ENCODE measurements at places on chromosomes 3 and 15.

- DNase-seq, result peak; percentile 52
Observed at GRCh38 chr3:101779047-101779821, at the start of gene NXPE3. NXPE3 (plus strand) TSS chr3:101779211; CDS start chr3:101785597, 6,386 bp downstream.

- no peak for DNase-seq
Observed at GRCh38 chr3:113828600-113828999, 10.0 kb upstream of the GRAMD1C start.

DNA sequence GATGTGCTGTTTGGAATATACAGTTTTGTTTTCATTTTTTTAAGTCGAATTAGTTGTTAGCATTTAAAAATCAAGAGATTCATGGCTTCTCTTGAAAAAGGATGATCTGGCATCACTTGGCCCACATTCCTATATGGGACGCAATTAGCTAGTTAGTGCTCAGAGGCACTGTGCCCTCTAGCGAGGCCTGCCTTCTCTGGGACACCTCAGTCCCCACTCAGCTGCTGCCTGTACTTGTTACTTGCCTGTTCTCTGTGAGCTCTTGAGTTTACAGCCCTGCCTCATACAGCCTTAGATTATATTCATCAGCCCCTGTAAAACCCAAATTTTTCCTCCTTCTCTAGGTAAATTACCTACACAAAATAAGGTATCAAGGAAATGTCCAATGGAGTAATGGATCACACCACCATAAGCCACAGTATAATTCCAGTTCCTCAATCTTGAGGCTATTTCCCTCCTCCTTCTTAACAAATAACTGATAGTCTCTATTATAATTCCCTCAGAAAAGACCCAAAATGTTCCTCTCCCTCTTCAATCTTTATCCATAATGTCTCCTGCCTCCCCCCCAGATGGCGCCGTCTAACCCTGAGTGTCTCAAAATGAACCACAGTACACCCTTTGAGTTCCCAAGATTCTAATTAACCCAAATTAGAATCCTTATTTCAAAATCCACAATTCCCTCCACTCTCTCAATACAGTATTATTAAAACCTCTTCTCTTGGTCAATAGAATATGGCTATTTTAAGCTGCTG, 2.7 kb downstream of the ZMAT3 start:
- DNase-seq, result no peak

GRCh38 chr3:58051196-58051595, 43.0 kb downstream of the FLNB start:
- no peak for DNase-seq

GRCh38 chr3:128855569-128855968, 23.9 kb upstream of the ACAD9 start:
- no peak for DNase-seq

DNA sequence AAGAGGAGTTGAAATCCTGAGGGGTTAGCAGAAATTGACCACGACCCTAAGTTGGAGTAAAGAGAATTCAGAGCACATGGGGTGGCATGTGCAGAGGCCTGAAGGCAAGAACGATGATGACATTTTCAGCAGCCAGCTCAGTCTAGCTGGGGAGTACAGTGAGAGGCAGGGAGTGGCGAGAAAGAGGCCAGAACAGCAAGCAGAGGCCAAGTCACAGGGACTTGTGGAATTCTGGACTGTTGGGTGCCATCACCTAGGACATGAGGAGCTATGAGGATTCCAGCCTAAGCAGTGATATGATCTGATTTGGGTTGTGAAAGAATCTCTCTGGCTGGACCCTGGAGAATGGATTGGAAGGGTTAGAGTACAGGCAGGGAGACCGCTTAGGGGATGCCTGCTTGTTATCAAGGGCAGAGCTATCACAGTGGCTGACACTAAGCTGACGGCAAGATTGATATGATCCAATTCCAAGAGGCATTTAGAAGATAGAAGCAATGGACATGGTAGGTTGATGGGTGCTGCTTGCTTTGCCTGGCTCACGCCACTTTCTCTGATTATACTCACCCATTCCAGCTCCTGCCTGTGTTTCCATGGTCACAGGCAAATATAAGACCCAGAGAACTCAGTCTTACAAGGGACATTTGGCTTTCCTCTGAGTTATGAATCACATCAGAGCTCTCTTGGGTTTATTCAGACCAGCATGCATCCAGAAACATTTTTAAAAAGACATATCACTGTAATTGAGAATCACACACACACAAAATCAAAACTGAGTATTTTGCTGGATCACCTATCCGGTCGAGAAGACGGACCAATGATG, 66.4 kb downstream of the LRTM1 start:
- no peak for DNase-seq

- DNase-seq, result no peak
Observed at GRCh38 chr3:172113710-172114109, 74.3 kb downstream of the FNDC3B start.

- no peak for DNase-seq
Observed at GRCh38 chr15:67784856-67785430, 40.4 kb upstream of the SKOR1 start.

DNA sequence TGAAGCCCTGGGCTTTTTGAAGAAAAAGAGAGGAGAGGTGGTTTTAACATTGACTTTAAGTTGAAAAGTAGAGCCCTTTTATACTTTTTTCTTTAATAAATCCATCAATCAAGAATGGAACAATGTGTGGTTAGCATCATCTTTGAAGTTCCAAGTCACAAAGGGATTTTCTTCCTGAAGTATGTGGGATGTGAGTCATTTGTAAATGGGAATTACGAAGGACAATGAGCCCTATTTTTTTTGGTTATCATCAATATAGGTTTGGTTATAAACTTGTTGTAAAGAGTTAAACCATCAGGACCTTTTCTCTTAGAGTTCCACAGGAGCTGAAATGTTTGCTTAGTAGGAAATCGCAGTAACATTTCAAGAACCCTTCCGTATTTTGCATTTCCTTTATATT, 38.3 kb downstream of the PIK3CA start:
- no peak for DNase-seq

DNA sequence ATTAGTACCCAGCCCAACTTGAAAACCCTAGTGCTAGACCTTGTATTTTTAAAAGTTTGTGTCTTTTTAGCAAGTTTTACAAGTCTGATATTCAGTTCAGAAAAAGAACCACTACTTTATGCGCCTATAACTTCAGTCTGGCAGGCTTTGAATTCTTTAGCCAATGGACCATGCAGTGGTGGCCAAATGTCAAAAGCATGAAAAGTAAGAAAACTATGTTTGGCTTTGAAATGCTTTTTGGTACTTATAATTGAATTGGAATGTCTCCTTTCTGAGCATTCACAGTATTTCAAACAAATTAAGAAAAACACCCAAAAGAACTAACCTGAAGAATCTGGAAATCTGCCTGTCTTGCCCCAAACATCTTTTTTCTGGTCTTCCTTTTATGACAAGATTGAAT, 12.8 kb downstream of the WDR48 start:
- no peak for DNase-seq

DNA sequence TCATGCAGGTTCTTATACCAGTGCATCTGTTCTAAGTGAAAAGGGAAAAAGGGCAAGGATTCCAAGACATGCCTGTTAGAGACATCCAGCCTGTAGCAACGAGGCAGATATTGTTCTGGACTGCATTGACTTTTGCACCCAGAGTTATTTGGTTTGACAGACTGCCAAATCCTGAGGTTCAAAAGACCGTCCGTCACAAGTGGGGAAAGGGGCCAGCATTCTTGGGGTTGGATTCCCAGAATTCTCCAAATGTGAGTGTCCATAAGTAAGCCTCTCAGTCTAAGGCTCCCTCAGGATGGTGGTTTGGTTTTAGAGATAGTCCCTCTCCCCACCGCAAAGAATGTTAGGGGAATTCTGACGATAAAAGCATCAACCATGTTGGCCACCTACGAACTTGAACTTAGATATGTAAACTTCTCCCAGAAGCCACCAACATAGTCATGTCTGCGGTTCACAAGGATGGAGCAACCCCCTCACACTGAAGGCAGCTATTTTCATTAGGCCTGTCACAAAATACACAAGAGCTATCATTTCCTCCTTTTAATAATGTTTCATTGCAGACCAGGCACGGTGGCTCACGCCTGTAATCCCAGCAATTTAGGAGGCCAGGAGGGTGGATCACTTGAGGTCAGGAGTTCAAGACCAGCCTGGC, 13.6 kb upstream of the LACTB start:
- DNase-seq, result no peak

GRCh38 chr15:57146506-57147201, 228.2 kb downstream of the TCF12 start:
- peak; percentile 19 for DNase-seq

- no peak for DNase-seq
Observed at GRCh38 chr15:40747685-40748631, 7.1 kb downstream of the RMDN3 start.

DNA sequence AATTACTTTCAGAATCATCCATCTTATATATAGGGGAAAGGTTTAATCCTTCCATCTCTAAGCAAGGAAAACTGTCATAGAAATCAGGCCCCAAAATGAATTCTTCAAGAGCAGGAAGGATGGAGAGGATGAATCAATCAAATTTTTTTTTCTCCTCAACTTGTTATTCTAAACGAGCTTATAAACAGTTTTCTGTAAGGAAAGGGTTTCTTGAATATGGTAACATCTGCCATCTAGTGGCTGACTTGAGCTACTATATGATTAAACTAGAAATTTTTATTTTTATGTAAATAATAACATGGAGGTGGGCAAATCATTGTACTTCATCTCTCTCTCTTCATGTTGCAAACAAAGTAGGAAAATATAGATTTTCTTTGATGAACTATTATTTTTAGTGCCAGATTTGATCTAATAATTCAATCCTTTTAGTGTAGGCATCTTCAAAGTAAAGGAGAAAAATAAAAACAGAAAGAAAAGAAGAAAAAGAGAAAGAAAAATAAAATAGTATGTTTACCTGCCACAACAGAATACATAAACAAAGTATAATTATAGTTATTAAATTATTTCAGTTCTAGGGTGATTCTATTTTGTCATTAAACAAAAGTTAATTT, 146.6 kb downstream of the SERPINI1 start:
- peak; percentile 16 for DNase-seq

Data from GM12864 (cell line).